Right renal cortex interstitium (tissue), 3 donors: ENCODE measurements at places on chromosomes 7 and 10. TPM values are rescaled to one million over a fixed set of nuclear protein-coding genes. Genes with fewer than 3 reads are reported as not detected.

DNA sequence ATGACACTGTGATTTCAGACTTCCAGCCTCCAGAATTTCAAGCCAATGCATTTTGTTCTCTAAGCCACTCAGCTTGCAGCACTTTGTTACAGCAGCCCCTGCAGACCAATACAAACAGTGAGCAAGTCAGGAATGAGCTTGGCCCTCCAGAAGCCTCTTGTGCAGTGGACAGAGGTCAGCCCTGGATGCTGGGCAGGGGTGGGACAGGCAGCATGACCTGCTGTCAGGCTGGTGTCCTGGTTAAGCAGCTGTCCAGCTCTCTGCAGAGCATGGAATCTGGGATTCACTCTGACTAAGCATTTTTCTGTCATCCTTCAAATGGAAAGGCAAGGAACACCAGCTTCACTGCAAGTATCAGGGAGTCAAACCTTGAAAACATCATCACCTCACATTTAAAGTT, 85.5 kb upstream of the GDF10 start:
- no peak for DNase-seq

GRCh38 chr10:96496281-96496925, 17.3 kb downstream of the TLL2 start:
- DNase-seq = no peak

GRCh38 chr7:1326511-1326785, 93.8 kb downstream of the UNCX start:
- no peak for DNase-seq

DNA sequence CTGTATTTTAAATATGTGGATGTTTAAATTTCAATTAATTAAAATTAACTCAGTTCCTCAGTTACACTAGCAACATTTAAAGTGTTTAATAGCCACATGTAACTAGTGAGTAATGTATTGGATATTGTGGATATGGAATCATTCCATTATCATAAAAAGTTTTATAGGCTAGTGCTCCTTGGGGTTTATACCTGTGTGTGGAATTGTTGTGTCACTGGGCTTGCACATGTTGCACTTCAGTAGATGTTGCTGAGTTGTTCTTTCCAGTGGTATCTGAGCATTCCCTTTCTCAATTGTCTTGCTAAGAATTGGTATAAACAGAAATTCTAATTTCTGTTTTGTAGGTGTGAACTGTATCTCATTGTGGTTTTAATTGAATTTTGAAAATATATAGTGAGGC, 113.0 kb downstream of the ADK start:
- no peak for DNase-seq

DNA sequence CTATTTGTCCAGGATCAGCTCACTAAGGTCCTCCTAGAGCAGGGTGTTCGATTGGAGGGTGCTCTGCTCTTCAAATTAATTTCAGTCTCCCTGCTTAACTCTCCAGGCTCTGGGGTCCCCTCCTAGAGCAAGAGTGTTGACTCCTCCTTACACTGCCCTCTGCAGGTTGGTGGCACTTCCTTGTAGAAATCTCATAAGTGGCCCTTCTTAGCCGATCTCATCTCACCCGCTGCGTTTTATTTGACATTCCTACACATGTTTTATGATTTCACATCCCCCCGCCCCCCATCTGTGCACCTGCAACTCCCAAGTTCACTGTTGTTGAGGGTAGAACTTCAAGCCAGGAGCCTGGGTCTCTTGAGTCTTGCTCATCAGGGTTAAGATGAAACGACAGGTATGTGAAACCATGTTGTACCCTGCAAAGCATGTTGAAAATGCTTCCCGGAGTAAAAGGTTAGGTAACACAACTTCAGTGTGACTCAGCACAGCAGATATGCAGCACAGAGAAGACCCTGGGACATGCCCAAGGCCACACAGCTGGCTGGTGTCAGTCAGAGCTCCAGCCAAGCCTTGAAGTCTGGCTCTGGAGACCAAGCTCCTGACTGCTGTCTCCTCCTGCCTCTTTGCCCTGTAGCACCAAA, 171.2 kb downstream of the PRKAG2 start:
- DNase-seq = no peak

DNA sequence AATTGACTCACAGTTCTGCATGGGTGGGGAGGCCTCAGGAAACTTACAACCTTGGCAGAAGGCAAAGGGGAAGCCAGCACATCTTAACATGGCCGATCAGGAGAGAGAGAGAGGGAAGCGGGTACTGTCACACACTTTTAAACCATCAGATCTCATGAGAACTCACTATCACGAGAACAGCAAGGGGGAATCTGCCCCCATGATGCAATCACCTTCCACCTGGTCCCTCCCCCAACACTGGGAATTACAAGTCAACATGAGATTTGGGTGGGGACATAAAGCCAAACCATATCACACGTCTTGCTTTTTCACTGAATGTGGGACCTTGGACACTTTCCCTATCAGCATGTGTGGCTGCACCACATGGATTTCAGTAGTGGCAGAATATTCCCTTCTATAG, 9.0 kb upstream of the AKR1E2 start:
- no peak for DNase-seq

GRCh38 chr7:151315038-151315655, 26.5 kb upstream of the NUB1 start:
- DNase-seq = peak; percentile 61

- no peak for DNase-seq
Measured at GRCh38 chr7:110645060-110645459, 445.9 kb upstream of the LRRN3 start.

DNA sequence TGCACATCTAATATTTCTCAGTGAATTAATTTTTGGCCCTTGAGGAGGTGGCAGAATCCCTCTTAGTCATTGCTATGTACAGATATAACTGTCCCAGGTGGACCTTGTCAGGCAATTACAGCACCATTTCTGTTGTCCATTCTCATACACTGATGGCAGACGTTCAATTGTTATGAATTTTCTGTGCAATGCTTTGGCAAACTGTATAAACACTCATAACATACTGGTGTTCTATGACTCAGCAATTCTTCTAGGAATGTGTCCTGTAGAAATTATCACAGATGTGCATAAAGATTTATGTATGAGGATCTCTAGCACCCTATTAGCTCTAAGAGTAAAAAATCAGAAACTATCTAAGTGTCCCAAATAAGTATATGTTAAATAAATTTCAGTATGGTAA, 80.8 kb downstream of the DNAJB9 start:
- no peak for DNase-seq

- DNase-seq = no peak
Measured at GRCh38 chr10:86316274-86316835, 50.2 kb downstream of the GRID1 start.

DNA sequence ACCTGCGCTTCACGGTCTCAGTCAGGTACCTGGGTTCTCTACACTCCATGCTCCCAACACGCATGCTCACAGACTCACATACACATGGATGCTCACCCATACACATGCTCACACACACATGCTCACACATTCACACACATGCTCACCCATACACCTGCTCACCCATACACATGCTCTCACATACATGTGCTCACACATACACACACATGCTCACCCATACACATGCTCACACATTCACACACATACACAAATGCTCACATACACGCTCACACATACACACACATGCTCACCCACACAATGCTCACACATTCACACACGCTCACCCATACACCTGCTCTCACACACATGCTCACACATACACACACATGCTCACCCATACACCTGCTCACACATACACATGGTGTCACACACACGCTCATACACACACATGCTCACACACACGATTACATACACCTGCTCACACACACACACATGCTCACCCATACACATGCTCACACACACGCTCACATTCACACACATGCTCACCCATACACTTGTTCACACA, 119.9 kb downstream of the PAXIP1 start:
- DNase-seq = no peak

The SCART1 gene
- polyA plus RNA-seq = 1.2 TPM

The FBXL13 gene
- 3.0 TPM for polyA plus RNA-seq

The TLX1 gene
- polyA plus RNA-seq = 0.06 TPM

The FOXI2 gene
- 1.5 TPM for polyA plus RNA-seq

The GALNT17 gene
- polyA plus RNA-seq = 3.4 TPM
